Osteocyte (in vitro differentiated cells): ENCODE measurements at places on chromosomes 6 and 20. TPM values are rescaled to one million over a fixed set of nuclear protein-coding genes. Genes with fewer than 3 reads are reported as not detected.

DAAM2 gene
- total RNA-seq, result 87.2 and 92.1 TPM in 2 replicates

TMEM200A gene
- 11.2 and 11.5 TPM in 2 replicates for total RNA-seq

HLA-DOB gene
- total RNA-seq, result 0.24 and 0.57 TPM in 2 replicates

IMPG1 gene
- not detected in 2 replicates for total RNA-seq

EDN1 gene
- total RNA-seq, result 10.9 and 13.2 TPM in 2 replicates

RFX6 gene
- not detected in 2 replicates for total RNA-seq

GNAS gene
- total RNA-seq, result 1,150 and 1,173 TPM in 2 replicates

DNA sequence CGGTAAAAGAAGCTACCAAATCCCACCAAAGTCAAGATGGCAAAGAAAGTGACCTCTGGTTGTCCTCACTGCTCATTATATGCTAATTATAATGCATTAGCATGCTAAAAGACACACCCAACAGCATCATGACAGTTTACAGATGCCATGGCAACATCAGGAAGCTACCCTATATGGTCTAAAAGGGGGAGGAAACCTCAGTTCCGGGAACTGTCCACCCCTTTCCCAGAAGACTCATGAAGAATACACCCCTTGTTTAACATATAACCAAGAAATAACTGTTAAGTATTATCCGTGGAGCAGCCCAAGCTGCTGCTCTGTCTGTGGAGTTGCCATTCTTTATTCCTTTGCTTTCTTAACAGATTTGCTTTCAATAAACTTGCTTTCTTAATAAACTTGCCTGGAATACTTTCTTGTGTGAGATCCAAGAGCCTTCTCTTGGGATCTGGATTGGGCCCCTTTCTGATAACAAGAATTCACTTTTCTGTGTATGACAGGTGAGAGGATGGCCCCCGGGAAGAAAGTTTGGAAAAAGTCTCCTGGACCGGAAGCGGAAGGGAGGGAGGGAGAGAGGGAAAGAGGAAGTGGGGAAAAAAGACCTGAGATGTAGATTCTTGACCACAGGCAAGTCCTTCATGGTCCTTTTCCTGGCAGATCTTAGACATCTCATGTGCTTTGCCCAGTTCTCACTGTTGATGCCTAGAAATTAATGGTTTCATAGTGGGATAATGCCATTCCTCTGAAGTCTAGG is 146.7 kb upstream of the ID4 start:
- H3K27ac ChIP-seq, result no peak overlapping the region
- H3K4me3 ChIP-seq, result peak overlapping the region; percentile 36
- H3K36me3 ChIP-seq, result no peaks in the 10 kb centered on the region
- H3K27me3 ChIP-seq, result peaks cover 3% of the 10 kb centered on the region

- peak overlapping the region; percentile 90 for H3K27ac ChIP-seq
- no peaks in the 10 kb centered on the region for H3K27me3 ChIP-seq
- no peak for DNase-seq
- H3K4me1 ChIP-seq, result peaks cover 16% of the 10 kb centered on the region
These were observed 647 bp downstream of the AK9 start for GRCh38 chr6:109690373-109690736.

GRCh38 chr6:90168693-90169131 is 127.9 kb downstream of the BACH2 start:
- peaks cover 2% of the 10 kb centered on the region for H3K4me1 ChIP-seq
- H3K27ac ChIP-seq, result no peak overlapping the region
- no peak overlapping the region for H3K4me3 ChIP-seq
- H3K36me3 ChIP-seq, result no peaks in the 10 kb centered on the region
- peaks cover 39% of the 10 kb centered on the region for H3K27me3 ChIP-seq

DNA sequence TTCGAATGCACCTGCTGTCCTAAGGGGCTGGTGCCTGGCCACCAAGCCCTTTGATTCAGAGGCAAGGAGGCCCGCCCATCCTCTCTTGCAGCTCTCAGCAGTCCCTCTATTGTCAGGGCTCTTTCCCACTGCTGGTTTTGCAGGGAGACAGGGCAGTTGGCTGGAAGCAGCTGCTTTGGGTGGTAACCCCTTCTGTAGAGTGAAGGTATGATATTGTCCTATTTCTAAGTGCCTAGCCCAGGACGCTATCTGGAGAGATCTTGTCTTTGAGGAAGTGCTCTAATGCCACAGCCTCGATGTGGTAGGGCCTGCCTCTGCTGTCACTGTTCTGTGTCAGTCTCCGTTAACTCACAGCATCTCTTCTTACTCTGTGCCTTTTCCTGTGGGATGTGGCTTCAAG is 5.6 kb downstream of the PLCG1 start:
- H3K4me3 ChIP-seq, result no peak overlapping the region
- no peak overlapping the region for H3K27ac ChIP-seq
- no peak for DNase-seq
- H3K36me3 ChIP-seq, result peaks cover 10% of the 10 kb centered on the region
- H3K27me3 ChIP-seq, result no peaks in the 10 kb centered on the region

GRCh38 chr20:31869942-31870725 is at the start of the genes DUSP15 and TTLL9:
DUSP15 (minus strand) TSS chr20:31870527; CDS start chr20:31870337, 190 bp downstream.
TTLL9 (plus strand) TSS chr20:31870634; CDS start chr20:31871127, 493 bp downstream.
- H3K36me3 ChIP-seq, result no peaks in the 10 kb centered on the region
- H3K27ac ChIP-seq, result peak within 1 kb of the TSS; percentile 91
- H3K4me1 ChIP-seq, result peaks cover 17% of the 10 kb centered on the region
- H3K27me3 ChIP-seq, result peaks cover 43% of the 10 kb centered on the region
- no peak for DNase-seq
- H3K4me3 ChIP-seq, result peak within 1 kb of the TSS; percentile 87

- H3K27ac ChIP-seq, result no peak overlapping the region
- peaks cover 64% of the 10 kb centered on the region for H3K27me3 ChIP-seq
- no peaks in the 10 kb centered on the region for H3K4me1 ChIP-seq
- DNase-seq, result no peak
These were observed 47.9 kb downstream of the COL11A2 start for GRCh38 chr6:33144373-33144772.

- H3K4me3 ChIP-seq, result no peak overlapping the region
- H3K4me1 ChIP-seq, result peaks cover 53% of the 10 kb centered on the region
- no peak for DNase-seq
These were observed 24.2 kb upstream of the FRMD1 start for GRCh38 chr6:168103050-168103830.

- no peaks in the 10 kb centered on the region for H3K36me3 ChIP-seq
- H3K4me1 ChIP-seq, result peaks cover 20% of the 10 kb centered on the region
- peaks cover 51% of the 10 kb centered on the region for H3K27me3 ChIP-seq
- no peak overlapping the region for H3K27ac ChIP-seq
- no peak for DNase-seq
These were observed 265.7 kb downstream of the ADGRG6 start for GRCh38 chr6:142567461-142567860.

- no peak overlapping the region for H3K4me3 ChIP-seq
- no peaks in the 10 kb centered on the region for H3K4me1 ChIP-seq
- H3K27ac ChIP-seq, result no peak overlapping the region
- no peak for DNase-seq
- peaks cover 8% of the 10 kb centered on the region for H3K27me3 ChIP-seq
These were observed 42.0 kb upstream of the MCHR2 start for GRCh38 chr6:100035873-100036653.

DNA sequence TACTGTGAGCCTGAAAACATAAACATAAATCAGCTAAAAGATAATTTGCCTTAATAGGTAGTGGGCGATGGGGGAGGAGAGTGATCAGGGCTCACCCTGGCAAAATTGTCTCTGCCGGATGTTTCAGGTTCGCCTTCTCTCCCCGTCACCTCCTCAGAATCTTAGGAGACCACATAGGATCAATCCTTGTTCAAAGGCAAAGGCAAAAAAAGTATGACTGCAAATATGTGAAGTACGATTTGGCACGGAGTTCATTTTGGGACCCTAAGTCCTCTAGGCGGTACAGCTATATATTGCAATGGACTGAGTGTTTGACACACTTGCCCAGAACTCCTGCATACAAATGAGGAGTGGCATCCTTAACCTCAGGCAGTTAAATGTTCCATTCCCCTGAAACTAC is 649.2 kb upstream of the FLRT3 start:
- peaks cover 4% of the 10 kb centered on the region for H3K4me1 ChIP-seq
- no peaks in the 10 kb centered on the region for H3K36me3 ChIP-seq
- no peak overlapping the region for H3K4me3 ChIP-seq
- no peak for DNase-seq

- H3K27me3 ChIP-seq, result peaks cover 2% of the 10 kb centered on the region
- no peaks in the 10 kb centered on the region for H3K36me3 ChIP-seq
- peaks cover 12% of the 10 kb centered on the region for H3K4me1 ChIP-seq
- H3K27ac ChIP-seq, result peak overlapping the region; percentile 84
- DNase-seq, result peak; percentile 11
These were observed 19.9 kb downstream of the PXT1 start for GRCh38 chr6:36422714-36423100.

DNA sequence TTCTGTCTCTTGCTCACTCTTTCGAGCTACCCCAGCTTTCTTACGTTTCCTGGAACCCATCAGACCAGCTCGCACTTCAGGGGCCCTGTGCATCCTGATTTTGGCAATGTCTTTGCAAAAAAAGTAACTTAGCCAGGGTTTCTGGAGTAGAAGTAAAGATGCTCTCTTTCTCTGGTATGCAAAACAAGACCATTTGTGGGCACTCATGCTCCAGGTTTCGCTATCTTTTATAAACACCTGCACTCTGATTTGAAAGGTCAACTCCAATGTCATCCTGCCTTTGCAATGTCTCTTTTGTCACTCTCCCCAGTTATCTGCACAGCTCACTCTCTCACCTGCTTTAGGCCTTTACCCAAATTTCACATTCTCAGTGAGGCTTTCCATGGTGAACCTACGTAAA is 869.1 kb downstream of the QKI start:
- DNase-seq, result no peak
- no peak overlapping the region for H3K27ac ChIP-seq
- H3K27me3 ChIP-seq, result no peaks in the 10 kb centered on the region
- no peaks in the 10 kb centered on the region for H3K4me1 ChIP-seq

GRCh38 chr6:23173234-23173633 is 603.9 kb downstream of the HDGFL1 start:
- H3K27ac ChIP-seq, result peak overlapping the region; percentile 65
- H3K4me3 ChIP-seq, result no peak overlapping the region
- no peak for DNase-seq
- peaks cover 4% of the 10 kb centered on the region for H3K36me3 ChIP-seq
- no peaks in the 10 kb centered on the region for H3K27me3 ChIP-seq

- no peak for DNase-seq
- peaks cover 2% of the 10 kb centered on the region for H3K36me3 ChIP-seq
- H3K4me3 ChIP-seq, result peak overlapping the region; percentile 76
- H3K4me1 ChIP-seq, result peaks cover 49% of the 10 kb centered on the region
These were observed 38.4 kb downstream of the KIF25 start for GRCh38 chr6:168035661-168036545.

DNA sequence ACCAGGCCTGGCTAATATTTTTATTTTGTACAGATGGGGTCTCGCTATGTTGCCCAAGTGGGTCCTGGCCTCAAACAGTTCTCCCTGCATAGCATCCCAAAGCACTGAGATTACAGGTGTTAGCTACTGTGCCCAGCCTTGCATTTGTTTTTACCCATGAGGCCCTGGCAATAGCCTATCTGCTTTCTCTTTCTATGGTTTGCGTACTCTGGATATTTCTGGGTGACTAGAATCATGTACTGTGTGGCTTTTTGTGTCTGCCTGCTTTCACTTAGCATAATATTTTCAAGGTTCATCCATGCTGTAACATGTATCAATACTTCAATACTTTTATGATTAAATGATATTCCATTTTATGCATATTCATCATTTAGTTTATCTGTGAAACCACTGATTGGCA is 451.7 kb downstream of the GRIK2 start:
- no peak overlapping the region for H3K27ac ChIP-seq
- no peak overlapping the region for H3K4me3 ChIP-seq
- H3K27me3 ChIP-seq, result no peaks in the 10 kb centered on the region
- H3K4me1 ChIP-seq, result peaks cover 3% of the 10 kb centered on the region

DNA sequence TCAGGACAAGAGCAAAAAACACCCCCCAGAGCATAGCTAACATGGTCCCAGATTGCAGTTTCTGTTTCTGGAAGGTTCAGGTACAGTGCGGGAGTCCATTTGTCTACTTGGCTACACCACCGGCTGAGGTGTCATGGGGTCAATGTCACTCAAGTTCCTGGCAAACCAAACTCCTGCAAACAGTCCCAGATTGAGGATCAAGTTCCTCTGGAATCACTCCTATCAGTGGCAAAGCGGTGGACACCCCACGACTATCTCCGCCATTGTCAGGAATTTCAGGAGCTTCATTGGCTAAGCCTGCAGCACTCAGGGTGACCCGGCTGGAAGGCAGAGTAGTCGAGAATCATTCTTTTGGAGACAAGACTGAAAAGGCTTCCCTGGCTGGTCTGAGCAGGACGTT is 41.8 kb downstream of the SLC22A1 start:
- peaks cover 11% of the 10 kb centered on the region for H3K4me1 ChIP-seq
- H3K27me3 ChIP-seq, result no peaks in the 10 kb centered on the region
- no peak overlapping the region for H3K27ac ChIP-seq
- no peak overlapping the region for H3K4me3 ChIP-seq

GRCh38 chr6:24720131-24720603 is 1.2 kb upstream of the C6orf62 start:
- H3K4me1 ChIP-seq, result peaks cover 44% of the 10 kb centered on the region
- H3K4me3 ChIP-seq, result peak overlapping the region; percentile 92
- peak overlapping the region; percentile 99 for H3K27ac ChIP-seq
- H3K36me3 ChIP-seq, result peaks cover 20% of the 10 kb centered on the region

DNA sequence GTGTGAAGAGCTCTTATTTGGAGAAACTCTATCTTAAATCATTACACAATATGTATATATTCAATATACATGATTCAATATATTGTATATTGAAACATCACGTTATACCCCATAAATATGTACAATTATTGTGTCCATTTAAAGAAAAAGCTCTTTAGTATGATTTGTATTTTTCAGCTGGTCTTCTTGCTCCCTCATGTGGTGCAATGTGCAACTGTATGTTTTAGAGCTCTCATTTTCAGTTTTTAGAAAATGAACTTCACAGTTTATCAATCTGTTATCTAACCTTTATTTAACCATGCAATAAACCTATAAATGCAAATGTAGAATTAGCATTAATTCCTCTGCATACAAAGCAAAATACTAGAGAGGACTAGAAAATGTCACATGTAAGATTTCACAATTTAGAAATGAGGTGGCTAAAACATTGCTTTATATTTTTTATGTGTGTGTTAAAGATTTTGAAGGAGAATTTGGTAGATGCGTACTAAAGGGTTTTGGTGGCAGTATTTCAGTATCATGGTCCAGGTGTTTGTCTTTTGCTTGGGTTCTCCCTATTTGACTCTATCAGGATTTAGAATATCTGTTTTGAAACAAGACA is 167.1 kb downstream of the PHF3 start:
- DNase-seq, result no peak
- no peaks in the 10 kb centered on the region for H3K36me3 ChIP-seq
- peaks cover 25% of the 10 kb centered on the region for H3K4me1 ChIP-seq
- H3K27me3 ChIP-seq, result no peaks in the 10 kb centered on the region
- no peak overlapping the region for H3K4me3 ChIP-seq

GRCh38 chr6:111441678-111442243 is 41.3 kb downstream of the REV3L start:
- no peaks in the 10 kb centered on the region for H3K27me3 ChIP-seq
- peaks cover 7% of the 10 kb centered on the region for H3K4me1 ChIP-seq
- H3K4me3 ChIP-seq, result no peak overlapping the region
- no peak overlapping the region for H3K27ac ChIP-seq
- H3K36me3 ChIP-seq, result peaks cover 2% of the 10 kb centered on the region
- no peak for DNase-seq

- H3K27ac ChIP-seq, result no peak overlapping the region
- H3K4me1 ChIP-seq, result peaks cover 3% of the 10 kb centered on the region
- no peaks in the 10 kb centered on the region for H3K36me3 ChIP-seq
- H3K27me3 ChIP-seq, result peaks cover 54% of the 10 kb centered on the region
- DNase-seq, result no peak
- no peak overlapping the region for H3K4me3 ChIP-seq
These were observed 206.1 kb downstream of the TTLL2 start for GRCh38 chr6:167530951-167531350.
